Dermis microvascular lymphatic vessel endothelial cell (primary cell): ENCODE measurements at places on chromosomes 6 and 20. TPM values are rescaled to one million over a fixed set of nuclear protein-coding genes. Genes with fewer than 3 reads are reported as not detected.

Gene SLC24A3
- under 0.01 and 1.0 TPM in 2 replicates for total RNA-seq

DNA sequence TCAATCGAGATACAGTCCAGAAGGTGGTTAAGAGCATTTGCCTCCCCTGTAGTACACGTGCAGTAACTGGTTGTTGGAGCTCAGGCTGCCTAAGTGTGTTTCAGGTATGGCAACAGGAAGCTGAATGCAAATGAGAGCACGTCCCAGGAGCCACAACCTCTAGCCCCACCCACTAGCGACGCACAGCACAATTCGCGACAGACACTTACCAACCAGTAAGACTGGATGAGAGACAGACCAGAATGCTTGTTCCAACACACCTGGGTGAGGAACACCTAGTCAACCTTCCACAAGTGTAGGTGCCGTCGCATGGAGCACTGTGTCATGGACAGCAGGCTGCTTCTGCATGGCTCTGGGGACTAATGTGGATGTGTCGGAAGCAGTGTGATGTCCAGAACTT, 7.2 kb upstream of the SERPINB1 start:
- DNase-seq: no peak

DNA sequence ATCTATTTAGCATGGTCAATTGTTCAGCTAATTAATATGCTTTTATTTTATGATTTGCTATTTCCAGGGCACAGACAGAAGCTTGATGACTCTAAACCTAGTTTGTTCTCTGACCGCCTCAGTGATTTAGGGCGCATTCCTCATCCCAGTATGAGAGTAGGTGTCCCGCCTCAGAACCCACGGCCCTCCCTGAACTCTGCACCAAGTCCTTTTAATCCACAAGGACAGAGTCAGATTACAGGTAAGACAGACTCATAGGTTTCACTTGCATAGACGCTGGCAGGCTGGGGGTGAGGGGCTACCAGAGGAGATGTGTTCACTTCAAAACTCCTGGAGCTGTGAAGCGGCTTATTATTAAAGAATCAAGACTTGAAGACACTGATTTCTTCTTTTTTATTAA, 114.1 kb upstream of the SUPT3H start:
- DNase-seq: no peak

- DNase-seq: no peak
Measured at GRCh38 chr6:105363100-105363754, 39.7 kb downstream of the PREP start.

GRCh38 chr6:24344976-24345375, 12.9 kb downstream of the DCDC2 start:
- DNase-seq: no peak
